ENCODE measurements at places on chromosomes 13 and 19.

- no peak for DNase-seq
Measured at GRCh38 chr19:19101540-19101939, 36.7 kb downstream of the TMEM161A start.

DNA sequence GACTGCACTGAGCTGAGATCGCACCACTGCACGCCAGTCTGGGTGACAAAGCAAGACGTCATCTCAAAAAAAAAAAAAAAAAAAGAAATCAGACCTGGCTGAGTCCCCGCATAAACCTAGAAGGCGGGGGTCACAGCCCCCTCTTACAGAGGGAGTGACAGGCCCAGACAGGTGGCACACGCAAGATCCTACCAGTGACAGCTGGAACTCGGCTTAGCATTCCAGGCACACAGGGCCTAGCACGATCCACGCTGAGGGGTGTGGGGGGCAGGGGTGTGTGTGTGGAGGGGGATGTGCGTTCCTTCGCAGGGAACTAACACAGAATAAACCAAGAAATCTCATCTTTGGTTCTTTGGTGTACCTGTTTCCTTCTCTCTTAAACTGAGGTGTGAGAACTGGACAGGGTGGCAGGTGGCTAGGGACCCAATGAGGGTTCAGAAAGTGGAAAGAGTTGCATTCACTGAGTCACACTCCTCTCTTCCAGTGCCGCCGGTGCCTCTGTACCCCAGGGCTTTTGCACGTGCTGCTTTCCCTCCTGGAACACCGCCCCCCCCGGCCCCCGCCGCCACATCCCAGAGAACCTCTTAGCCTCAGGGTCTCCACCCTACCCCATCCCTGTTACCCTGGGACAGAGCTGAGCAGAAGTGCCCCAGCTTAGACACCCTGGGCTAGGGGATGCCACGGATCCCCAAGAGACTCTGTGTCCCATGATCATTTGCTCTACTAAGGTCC lies 5.0 kb downstream of the SGTA start:
- DNase-seq = no peak

- no peak for DNase-seq
Measured at GRCh38 chr13:30648522-30649012, 30.8 kb downstream of the USPL1 start.

DNA sequence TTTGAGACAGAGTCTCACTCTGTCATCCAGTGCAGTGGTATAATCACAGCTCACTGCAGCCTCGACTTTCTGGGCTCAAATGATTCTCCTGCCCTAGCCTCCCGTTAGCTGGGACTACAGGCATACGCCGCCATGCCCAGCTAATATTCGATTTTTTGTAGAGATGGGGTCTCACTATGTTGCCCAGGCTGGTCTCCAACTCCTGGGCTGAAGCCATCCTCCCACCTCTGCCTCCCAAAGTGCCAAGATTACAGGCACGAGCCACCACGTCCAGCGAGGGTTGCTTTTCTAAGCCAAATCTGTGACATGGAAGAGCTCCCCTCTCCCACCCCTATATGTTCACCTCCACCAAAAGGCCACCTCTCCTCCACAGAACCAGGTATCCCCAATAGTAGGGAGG lies 10.9 kb upstream of the ATF5 start:
- DNase-seq = no peak

- DNase-seq = no peak
Measured at GRCh38 chr13:29480893-29481525, 114.5 kb downstream of the SLC7A1 start.

DNA sequence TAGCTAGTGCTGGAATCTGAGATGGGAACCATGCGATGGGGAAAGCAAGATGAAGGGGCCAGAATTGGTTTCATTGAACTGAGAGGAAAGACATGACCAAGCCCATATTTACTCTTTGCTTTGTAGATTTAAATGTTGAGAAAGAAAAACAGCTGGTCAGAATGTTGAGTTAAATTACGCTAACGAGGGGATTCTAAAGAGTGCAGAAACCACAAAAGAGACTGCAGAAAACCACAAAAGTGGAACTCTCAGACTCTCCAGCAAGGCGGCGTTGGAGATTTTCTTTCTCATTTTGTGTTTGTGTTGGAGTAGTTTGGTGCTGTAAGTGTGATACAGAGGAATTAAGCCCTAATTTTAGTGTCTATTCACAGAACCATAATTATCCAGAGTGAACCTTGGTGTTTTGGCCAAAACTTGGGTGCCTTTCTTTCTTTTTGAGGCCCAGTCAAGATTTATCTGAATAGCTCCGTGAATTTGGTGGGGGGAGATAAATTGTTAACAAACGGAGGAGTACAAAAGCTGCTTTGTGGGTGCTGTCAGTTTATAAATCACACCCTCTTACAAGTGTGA lies 26.3 kb downstream of the SAE1 start:
- no peak for DNase-seq

- peak; percentile 86 for DNase-seq
Measured at GRCh38 chr19:41351339-41352245, 2.1 kb downstream of the TGFB1 start.

- peak; percentile 61 for DNase-seq
Measured at GRCh38 chr19:52536448-52536800, 9.0 kb downstream of the ZNF808 start.

- DNase-seq = no peak
Measured at GRCh38 chr13:43150369-43151207, 127.2 kb downstream of the DNAJC15 start.

DNA sequence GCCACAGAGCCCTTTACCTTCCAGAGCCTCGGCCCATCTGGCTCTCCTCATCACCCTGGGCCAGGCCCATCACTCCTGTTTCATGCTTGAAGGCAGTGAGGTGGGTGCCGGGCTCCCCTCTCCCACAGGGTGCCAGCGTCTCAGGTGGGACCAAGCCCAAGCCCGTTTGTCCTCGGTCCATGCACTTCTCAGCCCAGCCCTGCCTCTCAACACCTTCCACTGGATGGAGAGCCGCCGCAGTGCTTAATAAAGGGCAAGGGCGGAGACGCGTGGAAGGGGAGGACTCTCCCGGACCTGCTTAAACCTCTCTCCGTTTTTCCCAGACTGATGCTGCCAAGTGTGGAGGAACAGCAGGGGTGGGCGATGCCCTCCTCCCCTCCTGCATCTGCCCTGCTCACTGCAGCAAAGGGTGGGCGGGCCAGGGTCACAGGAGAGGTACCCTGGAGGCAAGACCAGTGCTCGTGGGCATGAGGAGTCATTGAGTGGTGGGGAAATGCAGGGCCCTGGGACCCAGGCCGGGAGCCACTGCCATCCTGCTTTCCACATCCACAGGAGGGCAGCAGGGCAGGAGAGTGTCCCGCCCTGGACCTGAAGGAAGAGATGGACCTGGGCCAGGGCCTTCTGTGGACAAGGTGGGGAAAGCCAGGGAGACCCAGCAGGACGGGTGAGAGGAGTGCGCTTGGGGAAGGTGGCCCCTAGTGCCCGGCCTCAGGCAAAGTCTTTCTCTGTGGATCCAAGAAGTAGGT lies 9.7 kb upstream of the ATP11A start:
- no peak for DNase-seq

- peak; percentile 63 for DNase-seq
Measured at GRCh38 chr19:58009666-58010301, 7.2 kb upstream of the ZNF606 start.

DNA sequence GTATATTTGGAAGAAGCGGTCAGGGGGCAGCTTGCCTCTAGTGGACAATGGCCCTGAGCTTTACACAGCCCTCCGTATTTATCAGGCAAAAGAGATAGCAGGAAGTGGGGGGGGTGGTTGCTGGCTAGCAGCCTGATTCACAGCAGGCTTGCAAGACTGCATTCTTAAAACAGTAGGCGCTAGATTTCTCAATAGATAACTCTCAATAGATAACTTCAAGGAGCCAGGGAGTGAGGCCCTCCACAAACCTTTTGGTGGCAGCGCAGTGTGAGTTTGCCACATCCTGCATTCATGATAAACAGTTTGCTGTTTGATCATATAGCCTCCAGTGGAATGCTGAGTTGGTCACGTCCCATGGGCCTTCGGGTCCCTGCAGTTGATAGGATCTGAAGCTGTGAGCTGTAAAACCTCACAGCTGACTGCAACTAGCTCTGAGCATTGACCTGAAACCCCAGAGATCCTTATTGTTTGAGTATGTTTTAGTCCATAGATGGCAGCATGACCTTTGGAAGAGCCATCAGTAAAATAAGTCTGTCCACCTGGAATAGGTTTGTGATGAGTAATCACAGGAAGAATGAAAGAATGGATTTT lies 12.2 kb downstream of the FPR3 start:
- DNase-seq = no peak

DNA sequence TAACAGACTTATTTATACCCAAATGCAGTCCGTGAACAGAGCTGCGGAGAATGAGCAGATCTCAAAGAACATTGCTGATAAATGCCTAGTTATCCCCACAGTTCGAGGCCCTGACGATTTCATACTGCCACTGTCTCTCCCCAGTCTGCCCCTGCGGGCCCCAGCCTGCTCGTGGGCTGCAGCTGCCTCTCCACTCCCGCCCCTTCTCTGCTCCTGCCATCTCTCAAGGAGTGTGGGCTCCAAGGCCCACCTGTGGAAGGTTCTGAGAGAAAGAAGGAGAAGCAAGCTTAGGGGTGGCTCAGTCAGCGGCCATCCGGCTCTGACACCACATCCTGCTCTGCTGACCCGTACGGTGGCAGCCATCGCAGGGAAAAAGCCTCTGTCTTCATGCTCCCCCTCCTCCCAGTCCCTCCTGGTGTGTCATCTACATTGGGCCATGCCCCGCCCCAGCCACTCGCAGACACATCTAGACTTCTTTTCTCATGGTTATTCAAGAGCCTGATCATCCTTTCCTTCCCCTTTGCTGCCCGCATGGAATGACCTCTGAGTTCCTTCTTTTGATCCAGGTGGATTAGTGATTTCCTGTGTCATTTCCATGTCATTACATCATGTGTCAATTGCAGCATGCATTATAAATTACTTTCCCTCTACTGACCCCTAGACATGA lies 52.0 kb downstream of the EPS15L1 start:
- no peak for DNase-seq

- no peak for DNase-seq
Measured at GRCh38 chr13:49113526-49114286, 106.4 kb upstream of the MLNR start.

- no peak for DNase-seq
Measured at GRCh38 chr19:37313335-37313627, 57.6 kb upstream of the ZNF527 start.

GRCh38 chr19:2079076-2079864 lies 16.9 kb downstream of the MOB3A start:
- DNase-seq = no peak

- no peak for DNase-seq
Measured at GRCh38 chr13:65787082-65787481, 1443.1 kb downstream of the PCDH9 start.

DNA sequence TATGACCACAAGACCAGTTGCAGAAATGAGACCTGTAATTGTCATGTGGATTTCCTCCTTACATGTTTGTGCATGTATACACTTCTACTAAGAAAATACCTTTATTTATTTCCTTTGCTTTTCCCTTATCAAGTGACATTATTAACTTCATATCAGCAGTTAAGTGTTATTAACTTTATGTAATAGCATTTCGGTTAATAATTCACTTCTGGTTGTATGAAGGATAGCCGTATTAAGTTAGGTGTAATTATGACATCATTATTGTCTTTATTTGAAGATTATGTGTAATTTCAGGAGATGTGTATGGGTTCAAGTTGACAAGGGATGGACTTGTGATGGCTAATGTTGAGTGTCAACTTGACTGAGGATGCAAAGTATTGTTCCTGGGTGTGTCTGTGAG lies 881.2 kb upstream of the ATXN8OS start:
- DNase-seq = no peak

- no peak for DNase-seq
Measured at GRCh38 chr13:90171649-90172048, 1175.8 kb upstream of the MIR17HG start.

GRCh38 chr13:27131906-27132305 lies 39.7 kb downstream of the USP12 start:
- no peak for DNase-seq

DNA sequence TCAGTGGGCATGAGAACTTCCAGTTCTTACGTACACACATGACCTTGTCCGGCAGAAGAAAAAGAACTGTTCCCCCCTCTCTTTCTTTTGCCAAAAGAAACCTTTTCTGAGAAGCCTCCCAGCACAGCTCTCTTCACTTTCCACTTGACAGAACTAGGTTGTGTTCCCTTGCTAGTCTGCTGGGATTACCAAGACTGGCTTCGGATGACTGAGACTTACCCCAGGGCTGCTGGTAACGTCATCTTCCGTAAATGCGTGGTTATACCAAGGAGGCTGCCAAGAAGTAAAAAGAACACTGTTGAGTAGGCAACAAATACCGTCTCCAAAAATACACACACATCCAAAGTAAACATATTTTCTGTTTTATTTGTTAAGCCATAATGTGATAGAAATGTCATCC lies 908.2 kb downstream of the EFNB2 start:
- no peak for DNase-seq

- no peak for DNase-seq
Measured at GRCh38 chr19:9566729-9567128, 17.6 kb downstream of the ZNF121 start.

- peak; percentile 43 for DNase-seq
Measured at GRCh38 chr13:48304143-48304876, 759 bp downstream of the RB1 start.

GRCh38 chr13:28494778-28495537 lies at the start of gene FLT1:
TSS of gene FLT1 (minus strand) at chr13:28495128. CDS start at chr13:28494843, 285 bp downstream.
- peak; percentile 48 for DNase-seq

DNA sequence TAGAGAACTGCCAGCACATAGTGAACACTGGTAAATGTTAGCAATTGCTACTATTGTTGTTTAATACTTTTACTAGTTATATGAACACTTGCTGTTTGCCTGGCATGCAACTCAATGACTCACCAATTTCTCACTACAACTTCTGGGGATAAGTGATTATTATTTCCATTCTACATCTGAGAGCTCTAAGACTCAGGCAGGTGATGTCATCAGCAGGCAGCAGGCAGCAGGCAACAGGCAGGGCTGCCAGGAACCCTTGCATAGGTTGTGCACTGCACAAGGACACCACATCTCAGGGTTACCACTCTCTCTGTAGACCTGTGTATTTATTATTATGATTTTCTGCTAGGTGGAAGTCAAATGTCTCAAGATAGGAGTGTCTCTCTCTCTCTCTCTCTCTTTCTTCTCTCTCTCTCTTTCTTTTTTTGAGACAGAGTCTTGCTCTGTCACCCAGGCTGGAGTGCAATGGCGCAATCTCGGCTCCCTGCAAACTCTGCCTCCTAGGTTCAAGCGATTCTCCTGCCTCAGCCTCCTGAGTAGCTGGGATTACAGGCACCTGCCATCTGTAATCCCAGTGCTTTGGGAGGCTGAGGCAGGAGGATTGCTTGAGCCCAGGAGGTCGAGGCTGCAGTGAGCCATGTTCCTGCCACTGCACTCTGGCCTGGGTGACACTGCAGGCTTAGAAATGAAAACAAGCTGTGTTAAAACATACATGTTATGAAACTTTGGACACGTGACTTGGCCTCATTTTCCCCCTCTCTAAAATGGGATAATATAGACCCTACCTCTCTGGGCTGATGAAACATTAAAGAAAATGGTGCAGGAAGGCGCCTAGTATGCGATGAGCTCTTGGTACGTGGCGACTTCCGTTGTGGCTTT lies 22.7 kb downstream of the HPN start:
- DNase-seq = no peak

DNA sequence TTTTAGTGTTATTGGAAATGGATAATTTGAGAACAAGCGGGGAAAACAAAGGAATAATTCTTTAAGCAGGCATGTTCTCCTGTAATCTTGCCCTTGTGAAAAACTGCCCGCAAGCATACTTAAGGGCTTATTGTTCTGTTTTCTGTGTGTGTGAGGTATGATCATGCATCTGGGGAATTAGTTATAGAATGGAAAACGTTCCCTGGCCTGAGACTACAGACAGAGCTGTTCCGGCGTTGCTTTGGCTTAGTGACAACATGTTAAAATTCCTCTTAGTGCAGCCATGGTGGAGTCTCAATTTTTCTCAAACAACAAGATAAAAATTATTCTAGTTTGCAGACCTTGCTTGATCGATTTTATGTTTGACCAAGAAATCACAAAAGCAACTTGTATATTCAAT lies 560.2 kb upstream of the SPRY2 start:
- DNase-seq = no peak

Data from stimulated activated naive CD8-positive, alpha-beta T cell treated with anti-CD3 and anti-CD28 coated beads, Interleukin-15, Interleukin-2, amounts not matched to agents 100 U/mL and 50 U/mL, for 24 hours (primary cell).